ENCODE measurements at places on chromosomes 16 and 17.

GRCh38 chr17:38564254-38564837 lies 41.4 kb downstream of the SRCIN1 start:
- no peak overlapping the region for H3K4me3 ChIP-seq
- no peaks in the 10 kb centered on the region for H3K36me3 ChIP-seq
- no peak overlapping the region for H3K27ac ChIP-seq
- DNase-seq, result no peak

- no peaks in the 10 kb centered on the region for H3K27me3 ChIP-seq
- no peaks in the 10 kb centered on the region for H3K4me1 ChIP-seq
- no peaks in the 10 kb centered on the region for H3K36me3 ChIP-seq
- H3K27ac ChIP-seq, result no peak overlapping the region
- DNase-seq, result no peak
These were observed 129.1 kb downstream of the C16orf95 start for GRCh38 chr16:87188104-87188503.

GRCh38 chr16:22765479-22765878 lies 48.5 kb upstream of the HS3ST2 start:
- no peak for DNase-seq
- no peaks in the 10 kb centered on the region for H3K27me3 ChIP-seq
- H3K4me1 ChIP-seq, result no peaks in the 10 kb centered on the region
- H3K36me3 ChIP-seq, result no peaks in the 10 kb centered on the region
- H3K27ac ChIP-seq, result no peak overlapping the region

- H3K27ac ChIP-seq, result no peak overlapping the region
- H3K36me3 ChIP-seq, result no peaks in the 10 kb centered on the region
- no peaks in the 10 kb centered on the region for H3K27me3 ChIP-seq
These were observed 68.6 kb downstream of the EMP2 start for GRCh38 chr16:10511829-10512228.

DNA sequence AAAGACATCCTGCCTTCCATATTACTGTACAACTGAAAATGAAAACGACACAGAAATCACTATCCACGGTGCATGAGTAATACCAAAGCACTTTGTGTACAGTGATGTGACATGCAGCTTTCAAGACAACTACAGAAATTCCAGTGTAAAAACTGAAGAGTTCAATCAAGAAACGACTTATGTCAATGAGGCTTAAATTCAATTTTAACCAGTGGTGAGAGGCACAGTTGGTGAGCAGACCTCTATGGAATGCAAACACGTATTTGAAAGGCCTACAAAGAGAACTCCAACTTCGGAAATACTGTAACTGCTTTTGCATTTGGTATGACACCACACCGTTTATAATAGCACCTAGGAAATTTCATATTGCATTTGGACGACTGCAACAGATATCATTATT lies 87.6 kb downstream of the USP31 start:
- no peak overlapping the region for H3K4me3 ChIP-seq
- no peak overlapping the region for H3K27ac ChIP-seq
- H3K36me3 ChIP-seq, result no peaks in the 10 kb centered on the region
- DNase-seq, result no peak
- no peaks in the 10 kb centered on the region for H3K4me1 ChIP-seq
- peaks cover 3% of the 10 kb centered on the region for H3K27me3 ChIP-seq
